ENCODE measurements at places on chromosomes 7 and 10.

DNA sequence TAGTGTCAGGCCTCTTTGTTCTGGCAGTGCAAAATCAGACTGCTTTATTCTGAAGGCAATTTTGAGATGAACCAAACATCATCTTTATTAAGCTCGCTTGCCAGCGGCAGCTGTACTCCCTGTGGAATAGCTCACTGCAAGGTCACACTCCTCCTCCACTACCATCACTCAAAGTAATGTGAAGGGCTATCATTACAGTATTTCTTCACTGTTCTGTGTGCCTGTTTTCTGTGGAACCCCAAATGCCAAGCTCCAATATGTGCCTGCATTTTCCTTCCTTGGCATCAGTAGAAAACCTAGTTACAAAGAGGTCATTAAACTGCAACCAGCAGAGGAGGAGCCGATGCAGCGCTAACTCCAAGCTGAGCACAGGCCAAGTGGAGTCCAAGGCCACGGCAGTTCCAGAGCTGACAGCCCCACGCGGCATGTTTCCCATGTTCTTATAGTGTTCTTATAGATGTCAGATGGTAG lies 21.4 kb downstream of the BCCIP start:
- DNase-seq, result no peak

- DNase-seq, result no peak
Observed at GRCh38 chr10:101014230-101014884, 14.7 kb downstream of the LZTS2 start.

- DNase-seq, result no peak
Observed at GRCh38 chr10:77619964-77620703, 17.5 kb downstream of the KCNMA1 start.

- DNase-seq, result no peak
Observed at GRCh38 chr7:42720991-42721796, 190.7 kb downstream of the C7orf25 start.

DNA sequence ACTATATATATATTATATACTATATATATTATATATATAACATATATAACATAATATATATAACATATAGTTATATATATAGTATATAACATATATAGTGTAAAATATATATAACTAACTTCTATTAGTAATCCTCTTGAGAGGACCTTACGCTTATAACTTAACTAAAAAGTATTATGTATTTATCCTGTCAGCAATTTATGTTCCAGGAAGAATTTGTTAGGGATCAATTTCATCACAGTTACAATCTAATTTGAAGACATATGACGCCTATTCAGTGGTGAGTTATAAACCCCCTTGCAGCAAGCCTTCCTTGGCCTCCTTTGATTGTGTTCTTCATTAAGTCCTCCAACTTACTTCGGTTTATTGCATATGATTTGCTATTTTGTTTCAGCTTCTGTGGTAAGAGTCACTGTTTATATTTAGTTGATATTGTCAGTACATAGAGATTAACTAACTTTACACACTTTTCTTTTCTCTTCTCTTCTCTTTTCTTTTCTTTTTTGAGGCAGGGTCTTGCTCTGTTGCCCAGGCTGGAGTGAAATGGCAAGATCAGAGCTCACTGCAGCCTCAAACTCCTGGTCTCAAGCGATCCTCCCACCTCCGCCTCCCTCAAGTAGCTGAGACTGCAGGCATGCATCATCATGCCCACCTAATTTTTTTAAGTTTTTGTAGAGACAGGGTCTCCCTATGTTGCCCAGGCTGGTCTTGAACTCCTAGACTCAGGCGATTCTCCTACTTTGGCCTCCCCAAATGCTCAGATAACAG lies 59.7 kb downstream of the ANKRD61 start:
- DNase-seq, result no peak

GRCh38 chr10:6787718-6788117 lies 207.6 kb upstream of the PRKCQ start:
- no peak for DNase-seq

- peak; percentile 24 for DNase-seq
Observed at GRCh38 chr7:34036051-34036920, 130.9 kb downstream of the BMPER start.

DNA sequence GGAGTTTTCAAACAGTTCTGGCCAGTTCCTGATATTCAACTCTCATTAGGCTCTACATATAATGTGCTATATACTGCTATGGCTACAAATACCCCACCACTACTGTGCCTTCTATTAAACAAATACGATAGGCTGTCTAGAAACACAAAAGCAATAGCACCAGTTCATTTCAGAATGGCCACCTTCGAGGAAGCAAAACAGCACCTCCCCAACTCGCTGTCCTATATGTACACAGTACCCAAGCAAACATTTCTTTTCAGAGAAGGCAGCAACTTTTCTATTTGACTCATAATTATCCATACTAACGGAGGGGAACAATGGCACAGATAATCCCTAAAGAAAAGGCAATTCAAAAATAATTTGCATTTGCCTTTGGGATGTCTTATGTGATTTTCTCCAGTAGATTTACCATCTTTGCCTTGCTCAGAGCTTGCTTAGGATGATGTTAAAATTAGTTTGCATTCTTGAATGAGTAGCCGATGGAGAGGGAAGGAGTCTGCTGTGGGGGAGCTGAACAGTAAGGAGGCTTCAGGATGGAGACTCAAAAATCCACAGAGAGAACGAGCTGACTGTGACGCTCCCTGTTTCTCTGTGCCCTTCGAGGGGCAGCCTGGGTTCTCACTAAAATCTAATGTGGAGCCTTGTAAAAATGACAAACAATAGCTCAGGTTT lies 218.7 kb downstream of the FANK1 start:
- no peak for DNase-seq

DNA sequence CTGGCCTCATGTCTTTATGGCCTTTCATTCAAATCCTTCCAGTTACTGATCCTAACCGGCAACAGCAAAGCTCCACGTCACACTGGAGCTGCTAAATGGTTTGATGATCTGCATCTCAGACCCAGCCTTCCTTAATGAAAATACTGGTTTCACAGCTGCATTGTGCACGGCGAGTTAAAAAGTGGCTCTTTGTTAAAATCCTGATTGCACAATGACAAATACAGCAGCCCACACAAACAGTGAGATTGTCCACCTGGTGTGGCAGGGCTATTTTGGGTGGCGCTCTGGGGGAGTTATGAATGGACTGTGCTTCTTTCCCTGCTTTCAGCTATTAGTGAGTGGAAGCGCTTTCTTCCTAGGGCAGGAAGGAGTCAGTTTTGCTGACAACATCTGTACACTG lies 63.4 kb upstream of the C1QL3 start:
- DNase-seq, result no peak

GRCh38 chr7:120615703-120616102 lies 242.2 kb downstream of the TSPAN12 start:
- no peak for DNase-seq

DNA sequence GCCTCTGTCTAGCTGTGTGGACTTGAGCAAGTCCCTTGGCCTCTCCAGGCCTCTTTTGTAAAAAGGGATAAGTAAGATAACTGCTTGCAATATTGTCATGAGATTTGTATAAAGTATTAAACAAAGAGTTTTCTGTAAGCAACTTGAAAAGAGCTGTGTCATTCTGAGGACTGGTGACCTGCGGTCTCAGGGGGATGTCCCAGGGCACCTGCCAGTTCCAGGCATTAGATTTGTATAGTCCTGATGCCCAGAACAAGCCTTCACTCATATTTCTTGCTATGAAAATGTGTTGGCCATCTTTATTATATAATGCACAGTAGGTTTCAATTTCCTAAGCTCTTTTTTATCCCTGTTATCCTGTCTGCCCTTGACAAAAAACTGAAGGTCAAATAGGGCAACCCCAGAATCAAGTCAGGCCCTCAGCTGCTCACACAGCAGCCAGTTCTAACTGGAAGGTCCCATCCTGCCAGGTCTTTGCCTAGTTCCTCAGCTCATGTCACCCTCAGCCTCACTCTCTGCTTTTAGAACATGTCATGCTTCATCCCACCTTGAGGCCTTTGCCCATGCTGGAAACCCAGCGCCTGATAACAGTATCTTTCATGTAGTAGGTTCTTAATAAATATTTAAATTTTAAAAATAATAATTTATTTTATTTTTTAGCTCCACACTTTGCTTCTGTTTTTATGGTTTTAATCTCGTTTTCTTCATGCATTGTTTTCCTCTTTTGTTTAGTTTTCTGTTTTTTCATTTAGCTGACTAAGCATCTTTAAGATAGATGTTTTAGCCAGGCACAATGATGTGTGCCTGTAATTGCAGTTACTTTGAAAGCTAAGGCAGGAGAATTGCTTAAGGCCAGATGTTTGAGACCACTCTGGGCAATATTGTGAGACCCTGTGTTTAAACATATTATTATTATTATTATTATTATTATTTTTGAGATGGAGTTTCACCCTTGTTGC lies 87.5 kb upstream of the ZNF92 start:
- DNase-seq, result no peak

- DNase-seq, result no peak
Observed at GRCh38 chr10:6470894-6471618, 109.0 kb downstream of the PRKCQ start.

GRCh38 chr7:159227433-159227832 lies 82.8 kb upstream of the VIPR2 start:
- DNase-seq, result no peak

DNA sequence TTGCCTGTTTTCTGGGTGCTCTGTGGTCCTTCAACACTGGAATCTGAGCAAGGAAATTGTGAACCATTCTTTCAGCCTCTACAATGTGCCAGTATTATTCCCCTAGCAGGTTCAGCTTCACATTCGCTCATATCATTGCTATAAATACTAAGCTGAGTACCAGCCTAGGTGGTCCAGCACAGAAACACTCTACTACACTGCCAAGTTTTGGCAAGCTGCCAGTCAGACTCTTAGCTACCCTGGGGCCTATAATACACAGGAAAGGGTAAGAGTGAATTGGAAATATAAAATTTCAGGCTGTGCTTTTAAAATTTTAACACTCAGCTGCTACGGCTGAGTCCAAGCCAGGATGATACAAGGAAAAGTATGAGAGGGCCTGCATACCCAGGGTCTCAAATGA lies 49.9 kb upstream of the PPP1R3A start:
- DNase-seq, result no peak

DNA sequence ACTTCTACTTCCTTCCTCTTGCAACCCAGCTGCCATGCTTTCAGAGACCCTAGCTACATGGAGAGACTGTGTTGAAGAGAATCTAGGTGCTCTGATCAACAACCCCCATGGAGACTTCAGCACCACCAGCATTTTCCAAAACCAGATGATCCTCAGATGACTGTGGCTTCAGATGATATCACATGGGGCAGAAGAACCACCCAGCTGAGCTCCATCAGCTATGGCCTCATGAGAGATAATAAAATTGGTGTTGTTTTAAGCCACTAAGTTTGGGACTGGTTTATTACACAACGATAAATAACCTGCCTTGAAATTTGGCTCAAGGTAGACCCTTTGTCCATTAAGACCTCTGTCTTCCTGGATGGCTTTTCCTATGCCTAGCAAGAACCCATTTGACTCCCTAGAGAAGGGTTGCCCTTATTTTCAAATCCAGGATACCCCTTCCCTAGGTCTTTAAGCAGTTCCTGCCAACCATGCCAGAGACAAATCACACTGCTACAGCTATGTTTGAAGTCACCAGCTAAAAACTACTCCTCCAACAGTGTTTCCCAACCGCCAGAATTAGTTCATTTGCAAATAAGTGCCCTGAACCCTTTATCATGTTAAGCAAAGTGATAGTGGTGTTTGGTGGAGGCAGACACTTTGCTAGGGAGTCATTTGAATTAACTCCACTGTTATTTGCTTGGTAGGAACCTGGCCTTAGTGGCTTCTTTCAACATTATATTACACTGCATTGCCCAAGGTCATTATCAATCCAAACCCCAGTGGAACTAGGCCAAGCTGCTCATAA lies 136.9 kb upstream of the PALS2 start:
- DNase-seq, result no peak

DNA sequence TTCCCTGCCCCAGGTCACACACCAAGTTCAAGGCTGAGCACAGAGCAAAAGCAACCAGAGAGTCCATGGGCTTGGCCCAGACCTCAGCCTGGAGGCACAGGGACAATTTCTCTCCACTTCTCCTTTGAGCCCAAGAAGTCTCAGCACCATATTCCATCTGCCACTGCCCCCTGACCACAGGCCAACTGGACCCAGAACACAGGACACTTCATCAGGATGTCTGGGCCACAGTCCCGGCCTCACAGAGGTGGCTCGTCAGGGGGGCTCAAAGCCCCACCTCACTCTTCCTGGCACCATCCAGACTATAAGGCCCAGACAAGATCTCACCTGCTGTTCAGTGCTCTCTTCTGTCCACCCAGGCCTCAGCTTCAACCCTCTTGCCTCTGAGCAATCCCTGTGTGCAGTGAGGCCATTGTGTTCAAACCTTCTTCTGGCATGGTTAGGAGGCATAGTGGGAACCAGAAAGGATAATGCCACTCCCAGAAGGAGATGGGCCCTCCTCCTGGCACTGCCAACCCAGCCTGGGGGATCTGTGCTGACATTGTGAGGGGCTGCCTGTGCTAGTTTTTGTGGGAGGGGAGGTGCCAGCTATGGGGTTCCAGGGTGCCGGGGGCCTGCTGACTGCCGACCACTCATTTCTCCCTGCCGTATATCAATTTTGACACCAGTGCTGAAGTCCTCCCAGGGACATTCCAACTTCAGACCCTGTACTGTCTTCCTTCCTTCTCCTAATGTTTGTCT lies 49.7 kb upstream of the ANTXRL start:
- DNase-seq, result no peak

DNA sequence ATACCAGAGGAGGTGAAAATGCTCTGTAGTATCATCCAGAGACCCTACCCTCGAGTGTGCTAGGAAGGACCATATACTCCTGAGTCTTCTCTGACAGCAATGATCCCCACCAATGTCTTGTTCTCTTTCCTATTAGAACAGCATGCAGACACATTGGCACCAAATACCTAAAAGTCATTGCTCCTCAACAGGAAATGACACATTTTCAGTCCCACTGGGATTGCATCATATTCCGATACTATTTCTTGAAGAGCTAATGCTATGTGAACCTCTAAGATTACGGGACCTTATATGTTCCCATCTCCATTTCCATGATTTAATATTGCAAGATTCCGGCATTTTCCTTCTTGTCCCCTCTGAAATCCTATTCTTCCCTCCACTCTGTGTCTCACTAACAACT lies 177.4 kb downstream of the NRP1 start:
- no peak for DNase-seq

DNA sequence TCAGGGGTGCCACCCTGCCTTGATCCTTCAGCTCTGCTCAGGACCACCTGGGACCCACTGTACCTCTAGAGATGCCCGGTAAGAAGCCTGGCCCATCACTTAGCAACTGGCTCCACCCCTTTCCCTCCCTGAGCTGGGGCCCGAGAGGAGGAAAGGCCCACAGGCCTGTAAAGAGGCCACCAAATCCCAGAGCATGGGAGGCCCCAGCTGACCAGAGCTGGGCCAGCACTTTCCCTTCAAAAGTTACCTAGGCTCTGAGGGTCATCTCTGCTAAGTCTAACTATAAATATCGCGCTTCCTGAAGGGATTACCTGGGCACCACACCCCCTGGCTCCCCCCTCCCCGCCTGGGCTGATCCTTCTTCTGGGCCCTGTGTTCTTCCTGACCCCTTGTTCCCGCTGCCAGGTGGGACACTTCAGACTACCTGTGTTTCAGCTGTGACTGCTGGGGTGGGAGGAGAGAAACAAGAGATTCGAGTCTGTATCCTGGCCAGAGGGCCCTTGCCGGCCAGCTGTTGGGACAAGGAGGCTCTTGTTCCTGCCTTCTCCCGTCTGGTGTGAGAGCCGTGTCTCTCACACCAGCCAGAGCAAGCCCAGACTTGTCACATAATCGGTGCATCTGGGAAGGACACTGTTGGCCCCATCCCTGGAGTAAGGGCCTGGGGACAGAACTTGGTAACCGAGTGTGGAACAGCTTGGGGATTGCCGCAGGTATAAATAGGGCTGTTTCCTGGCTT lies 22.8 kb upstream of the ANKRD2 start:
- DNase-seq, result no peak

- no peak for DNase-seq
Observed at GRCh38 chr10:17771017-17771416, 19.0 kb downstream of the TMEM236 start.

All from epithelial cell of prostate (primary cell).